ENCODE measurements at places on chromosomes 11 and 22.

- no peak for DNase-seq
Measured at GRCh38 chr11:8206251-8207079, 37.6 kb upstream of the RIC3 start.

GRCh38 chr11:118002541-118003423, 16.6 kb downstream of the IL10RA start:
- no peak for DNase-seq

DNA sequence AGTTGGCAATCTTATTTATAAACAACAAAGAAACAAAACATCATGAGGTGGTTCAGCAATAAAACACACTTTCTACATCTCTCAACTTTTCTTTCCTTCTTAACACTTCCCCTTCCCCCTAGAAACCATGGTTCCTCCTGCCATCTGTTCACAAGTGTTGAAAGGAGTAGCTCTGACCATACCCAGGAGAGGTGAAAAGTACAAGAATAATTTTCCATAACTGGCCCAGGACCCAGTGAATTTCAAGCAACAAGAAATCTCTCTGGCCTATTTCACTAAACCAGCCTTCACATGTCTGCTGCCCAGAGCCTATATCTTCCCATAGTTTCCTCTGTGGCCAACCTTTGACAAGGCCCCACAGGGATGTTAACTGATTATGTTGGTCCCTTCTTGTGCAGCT, 98.2 kb upstream of the CEP126 start:
- DNase-seq, result no peak

- peak; percentile 13 for DNase-seq
Measured at GRCh38 chr11:134592391-134592990, 180.4 kb upstream of the B3GAT1 start.

- DNase-seq, result no peak
Measured at GRCh38 chr22:46131151-46131587, 19.2 kb upstream of the PPARA start.

- DNase-seq, result no peak
Measured at GRCh38 chr11:6620636-6621035, 1.4 kb upstream of the TPP1 start.

- DNase-seq, result no peak
Measured at GRCh38 chr11:132640952-132641351, 891.3 kb downstream of the OPCML start.

GRCh38 chr11:117369534-117369933, 41.9 kb downstream of the CEP164 start:
- no peak for DNase-seq

DNA sequence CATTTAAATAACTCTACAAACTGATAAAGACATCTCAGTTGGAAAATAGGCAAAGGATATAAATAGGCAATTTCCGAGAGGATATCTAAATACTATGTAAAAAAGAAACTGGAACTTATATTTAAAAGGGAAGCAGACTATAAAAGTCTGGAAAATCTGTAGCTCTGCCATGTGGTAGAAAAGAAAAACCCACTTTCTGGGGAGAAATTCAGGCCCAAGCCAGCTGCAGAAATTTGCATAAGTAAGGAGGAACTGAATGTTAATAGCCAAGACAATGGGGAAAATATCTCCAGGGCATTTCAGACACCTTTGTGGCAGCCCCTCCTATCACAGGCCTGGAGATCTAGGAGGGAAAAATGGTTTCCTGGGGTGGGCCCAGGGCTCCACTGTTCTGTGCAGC, 97.8 kb upstream of the ZBED5 start:
- DNase-seq, result no peak
